ENCODE measurements at places on chromosomes 11 and 22.

DNA sequence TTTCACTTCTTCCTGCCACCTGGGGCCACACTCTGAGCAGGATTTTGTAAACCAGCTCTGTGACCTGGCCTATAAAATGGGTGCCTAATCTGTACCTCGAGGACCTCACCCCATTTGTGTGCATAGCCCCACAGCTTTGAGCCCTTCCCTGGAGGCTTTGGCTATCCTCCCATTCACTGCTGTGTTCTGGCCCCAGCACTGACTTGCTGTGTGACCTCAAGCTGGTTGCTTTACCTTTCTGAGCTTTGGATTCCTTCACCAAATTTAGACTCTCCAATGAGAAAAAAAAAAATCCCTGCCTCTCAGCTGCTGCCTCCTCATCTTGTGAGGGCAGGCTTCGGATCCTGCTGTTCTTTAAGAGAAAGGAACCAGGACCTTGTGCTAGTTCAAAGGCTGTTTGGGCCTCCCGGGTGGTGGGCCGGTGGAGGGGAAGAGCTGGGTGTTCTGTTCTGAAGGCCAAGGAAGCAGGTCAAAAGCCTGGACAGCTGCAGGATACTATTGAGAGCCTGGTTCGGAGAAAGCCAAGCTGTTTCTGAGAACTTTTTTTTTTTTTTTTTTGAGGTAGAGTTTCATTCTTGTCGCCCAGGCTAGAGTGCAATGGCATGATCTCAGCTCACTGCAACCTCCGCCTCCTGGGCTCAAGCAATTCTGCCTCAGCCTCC, 1.1 kb upstream of the PYGM start:
- no peak for DNase-seq

DNA sequence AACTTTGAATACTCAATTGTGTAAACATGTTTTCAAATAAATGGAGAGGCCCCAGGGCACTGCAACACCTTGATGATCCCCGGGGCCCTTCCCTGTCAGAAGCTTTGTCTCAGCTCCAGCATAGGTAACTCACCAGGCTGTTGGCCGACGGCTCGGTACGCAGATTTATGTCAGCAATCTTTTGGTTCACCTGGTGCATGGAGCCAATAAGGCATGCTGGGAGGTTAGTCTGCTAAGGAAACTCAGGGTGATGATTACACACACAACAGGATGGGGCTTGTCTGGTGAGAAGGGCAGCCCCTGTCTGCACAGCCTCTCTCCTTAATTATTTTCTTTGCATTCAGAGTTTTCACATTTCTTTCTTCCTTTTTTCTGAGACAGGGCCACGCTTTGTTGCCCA, 10.8 kb downstream of the FAM227A start:
- no peak for DNase-seq

DNA sequence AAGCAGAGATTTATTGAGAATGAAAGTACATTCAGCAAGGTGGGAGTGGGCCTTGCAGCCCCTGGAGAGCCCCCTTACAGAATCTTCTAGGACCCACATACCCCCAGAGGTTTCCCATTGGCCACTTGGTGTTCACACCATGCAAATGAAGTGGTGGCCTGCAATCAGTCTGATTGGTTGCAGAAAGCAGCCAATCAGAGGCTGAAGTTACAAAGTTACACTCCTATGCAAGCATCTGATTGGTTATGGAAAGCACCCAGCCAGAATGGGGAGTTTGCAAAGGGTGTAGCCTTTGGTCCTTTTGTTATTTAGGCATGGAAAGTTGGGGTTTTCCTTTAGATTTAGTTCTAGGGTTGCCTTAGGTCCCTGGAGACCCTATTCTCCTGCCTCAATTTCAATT, 34.9 kb downstream of the UVRAG start:
- no peak for DNase-seq

DNA sequence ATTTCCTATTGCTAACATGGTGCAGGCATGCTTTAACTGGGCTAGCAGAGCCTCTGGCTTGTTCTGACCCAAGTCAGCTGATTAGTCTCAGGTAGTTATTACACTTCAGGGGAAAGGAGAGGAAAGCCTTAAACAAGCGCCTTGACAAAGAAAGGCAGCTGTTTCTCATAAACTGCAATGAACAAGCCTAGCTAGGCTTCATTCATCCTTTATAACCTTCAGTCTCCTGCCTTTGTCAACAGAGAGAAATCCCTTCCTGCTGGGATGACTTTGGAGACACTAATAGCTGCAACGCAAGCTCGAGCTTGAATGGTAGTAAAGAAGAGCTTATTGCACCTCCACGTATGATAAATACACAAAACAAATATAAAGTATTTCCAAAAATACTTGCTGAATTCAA, 68.4 kb downstream of the CCDC34 start:
- DNase-seq, result no peak

DNA sequence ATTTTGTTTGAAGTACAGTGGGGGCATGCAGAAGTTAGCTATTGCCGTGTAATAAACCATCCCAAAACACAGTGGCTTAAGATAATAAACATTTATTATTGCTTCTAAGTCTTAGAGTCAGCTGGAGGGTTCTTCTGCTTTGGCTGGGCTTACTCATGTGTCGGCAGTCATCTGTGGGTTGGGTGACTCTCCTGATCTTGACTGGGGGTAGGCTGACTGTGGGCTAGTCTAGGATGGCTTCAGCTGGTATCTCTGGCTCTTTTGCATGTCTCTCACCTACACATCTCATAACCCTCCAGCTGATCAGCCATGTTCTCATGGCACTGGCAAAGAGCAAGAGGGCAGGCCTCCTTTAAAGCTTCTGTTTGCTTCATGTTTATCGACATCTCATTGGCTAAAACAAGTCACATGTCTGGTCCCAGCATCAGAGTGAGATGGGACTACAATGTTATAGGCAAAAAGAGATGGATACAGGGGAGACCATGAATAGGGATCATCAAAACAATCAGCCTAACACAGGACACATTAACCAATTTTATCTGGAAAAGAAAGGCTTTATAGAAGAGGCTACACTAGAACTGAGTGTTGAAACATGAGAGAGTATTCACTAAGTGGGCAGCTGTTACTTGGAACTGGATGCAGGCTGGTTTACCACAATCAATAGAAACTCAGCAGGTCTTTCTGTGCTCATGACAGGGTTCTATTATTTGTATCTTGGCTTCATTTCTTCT, 5.1 kb downstream of the LRRC51 start:
- no peak for DNase-seq

DNA sequence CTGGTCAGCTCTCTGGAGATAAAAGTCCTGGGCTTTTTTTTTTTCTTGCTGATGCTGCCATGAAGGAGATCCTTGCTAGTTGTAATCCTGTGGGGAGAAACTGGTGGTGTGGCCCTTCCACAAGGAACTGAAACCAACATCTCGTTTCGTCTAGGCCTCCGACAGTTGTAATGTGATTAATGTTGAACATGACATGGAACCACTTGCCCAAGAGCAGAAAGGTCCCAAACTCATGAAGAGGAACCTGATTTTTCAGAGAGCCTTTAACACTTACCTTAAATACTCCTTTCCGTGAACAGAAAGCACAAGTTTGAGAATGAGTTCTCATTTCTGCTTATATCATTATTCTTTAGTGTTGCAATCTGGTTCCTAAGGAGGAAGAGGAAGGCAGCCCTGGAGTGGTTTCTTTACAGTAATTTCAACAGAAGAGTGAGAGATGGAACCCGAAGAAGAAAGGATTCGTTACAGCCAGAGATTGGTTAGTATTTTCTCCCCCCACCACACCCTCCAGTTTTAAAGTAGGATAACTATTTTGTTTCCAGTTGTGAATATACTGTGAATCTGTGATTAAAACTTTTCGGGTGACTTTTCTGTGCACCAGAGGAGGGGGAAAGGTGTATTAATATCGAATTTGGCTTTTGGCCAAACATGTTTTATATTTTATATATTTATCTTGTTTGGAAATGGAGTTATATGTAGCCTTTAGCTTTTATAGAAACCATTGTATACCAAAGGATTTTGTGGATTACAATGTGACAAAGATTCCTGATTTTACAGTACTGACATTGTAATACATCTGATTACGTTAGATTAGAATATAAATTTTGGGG, 2.0 kb downstream of the KDM2A start:
- DNase-seq, result no peak

- DNase-seq, result no peak
These were observed 11.6 kb upstream of the EHF start for GRCh38 chr11:34609187-34609751.

GRCh38 chr11:23284631-23285030, 424.4 kb upstream of the CCDC179 start:
- no peak for DNase-seq

DNA sequence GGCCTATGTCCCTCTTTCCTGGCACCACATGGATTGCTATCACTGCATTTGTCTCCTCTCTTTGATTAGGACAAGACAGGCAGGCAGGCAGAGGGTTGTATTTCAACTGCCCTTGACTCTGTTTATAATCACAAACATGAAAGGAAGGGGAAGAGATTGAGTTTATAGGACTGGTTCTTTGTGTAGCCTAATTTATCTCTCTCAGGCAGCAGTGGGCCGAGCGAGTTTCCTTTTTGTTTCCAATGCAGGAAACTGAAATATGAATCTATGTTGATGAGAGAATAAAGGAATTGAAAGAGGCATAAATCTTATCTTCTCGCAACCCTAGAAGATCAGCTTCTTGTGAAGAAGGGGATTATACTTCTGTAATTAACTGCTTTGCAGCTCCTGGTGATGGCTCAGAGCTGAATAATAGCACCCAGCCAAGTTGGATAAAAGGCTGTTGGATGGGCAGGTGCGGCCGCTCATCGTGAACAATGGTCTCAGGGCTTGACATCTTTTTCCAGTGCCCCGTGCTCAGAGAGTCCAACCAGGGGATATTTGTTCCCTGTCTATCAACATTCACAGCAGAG, 80.6 kb upstream of the SYT13 start:
- no peak for DNase-seq

DNA sequence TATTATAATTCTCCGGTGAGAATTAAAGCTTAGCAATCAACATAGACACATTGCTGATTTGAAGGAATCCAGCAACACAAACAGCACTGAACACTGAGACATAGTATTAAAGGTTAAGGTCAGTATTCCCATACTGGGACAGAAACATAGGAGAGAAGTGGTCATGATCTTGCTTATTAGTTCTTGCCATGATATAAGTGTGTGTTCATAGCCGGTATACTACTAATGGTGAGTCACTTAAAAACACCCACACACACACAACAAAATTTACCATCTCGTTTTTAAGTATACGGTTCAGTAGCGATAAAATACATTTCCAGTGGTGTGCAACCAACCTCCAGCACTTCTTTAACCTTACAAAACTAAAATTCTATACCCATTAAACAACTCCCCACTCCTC, 96.3 kb downstream of the C11orf65 start:
- no peak for DNase-seq

GRCh38 chr11:35927682-35928081, 16.2 kb upstream of the LDLRAD3 start:
- no peak for DNase-seq

DNA sequence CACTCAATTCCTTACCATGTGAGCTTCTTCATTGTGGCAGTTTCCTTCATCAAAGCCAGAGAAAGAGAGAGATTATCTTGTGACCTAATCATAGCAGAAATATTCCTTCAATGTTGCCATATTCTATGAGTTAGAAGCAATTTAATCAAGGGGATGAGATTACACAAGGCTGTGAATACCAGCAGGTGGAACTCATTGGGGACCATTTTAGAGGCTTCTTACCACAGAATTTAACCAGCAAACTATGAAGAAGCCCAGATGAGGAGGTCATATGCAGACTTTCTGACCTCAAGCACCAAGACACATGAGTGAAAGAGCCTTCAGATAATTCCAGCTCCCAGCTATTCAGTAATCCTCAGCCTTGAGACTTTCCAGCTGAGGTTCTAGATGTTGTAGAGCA, 51.3 kb downstream of the ADM start:
- DNase-seq, result no peak

- no peak for DNase-seq
These were observed 16.4 kb downstream of the EHF start for GRCh38 chr11:34637303-34637702.

- no peak for DNase-seq
These were observed 943.9 kb downstream of the OPCML start for GRCh38 chr11:132588366-132588765.

DNA sequence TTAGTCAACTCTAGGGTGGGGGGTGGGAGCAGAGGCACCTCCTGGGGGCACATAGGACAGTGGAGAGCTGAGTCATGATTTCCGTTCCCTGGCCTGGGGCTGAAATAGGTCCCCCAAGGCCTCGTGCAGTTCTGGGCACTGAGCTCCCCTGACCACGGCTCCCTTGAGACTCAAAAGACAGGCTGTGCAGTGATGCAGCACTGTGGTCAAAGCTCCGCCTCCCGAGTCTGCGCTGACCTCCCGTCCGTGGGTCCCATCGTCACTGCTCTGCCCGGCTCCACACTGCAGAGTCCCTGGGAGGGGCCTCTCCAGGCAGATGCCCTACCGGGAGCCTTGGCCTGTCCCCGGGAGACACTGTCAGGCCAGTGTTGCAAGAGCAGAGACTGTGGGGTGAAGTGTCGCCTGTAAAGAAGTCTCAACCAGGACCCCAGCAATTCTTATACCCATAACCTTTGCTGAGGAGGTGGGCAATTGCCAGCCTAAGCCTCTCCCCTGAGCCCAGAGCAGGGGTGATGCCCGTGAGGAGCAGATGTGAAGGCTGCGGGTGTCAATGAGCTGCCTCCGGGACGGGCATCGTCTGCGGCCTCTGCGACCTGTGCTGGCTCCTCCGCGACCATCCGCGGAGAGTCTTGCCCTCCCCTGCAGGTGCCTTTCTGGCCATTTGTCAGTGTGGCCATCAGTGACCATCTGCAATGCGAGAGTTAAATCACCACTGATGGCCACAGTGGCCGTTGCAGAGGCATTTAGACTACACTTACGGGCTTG, 877.3 kb downstream of the BRD1 start:
- no peak for DNase-seq

DNA sequence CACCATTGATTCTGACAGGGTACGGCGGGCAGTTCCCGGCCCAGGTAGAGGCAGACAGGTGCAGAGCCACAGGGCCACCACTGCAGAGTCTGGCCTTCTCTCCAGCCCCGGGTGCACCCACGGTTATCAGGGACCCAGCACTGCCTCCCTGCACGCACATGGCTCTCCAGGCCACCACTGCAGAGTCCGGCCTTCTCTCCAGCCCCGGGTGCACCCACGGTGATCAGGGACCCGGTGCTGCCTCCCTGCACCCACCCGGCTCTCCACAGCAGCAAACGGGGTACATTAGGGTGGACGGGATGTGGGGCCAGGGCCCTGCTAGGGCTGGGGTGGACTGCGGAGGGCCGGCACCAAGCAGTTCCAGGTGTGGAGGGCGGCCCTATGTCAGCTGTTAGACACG, 272.9 kb downstream of the BRD1 start:
- no peak for DNase-seq

- DNase-seq, result no peak
These were observed 3.7 kb downstream of the MIAT start for GRCh38 chr22:26660961-26661578.

- DNase-seq, result no peak
These were observed 232.0 kb downstream of the BUD13 start for GRCh38 chr11:116540645-116541304.

- no peak for DNase-seq
These were observed 815 bp upstream of the MS4A6A start for GRCh38 chr11:60183591-60184205.

- no peak for DNase-seq
These were observed 109.3 kb downstream of the APIP start for GRCh38 chr11:34806875-34807274.
